ENCODE measurements at places on chromosomes 7 and 10. TPM values are rescaled to one million over a fixed set of nuclear protein-coding genes. Genes with fewer than 3 reads are reported as not detected.

EPO gene
- total RNA-seq: not detected

CTAGE6 gene
- 2.0 TPM for total RNA-seq

CHST3 gene
- 22.0 TPM for total RNA-seq

DYNC1I1 gene
- 4.6 TPM for total RNA-seq

MALRD1 gene
- total RNA-seq: 2.6 TPM

ACBD7 gene
- total RNA-seq: 0.85 TPM

KIN gene
- 8.2 TPM for total RNA-seq

C7orf57 gene
- total RNA-seq: not detected

SCIN gene
- total RNA-seq: 2.9 TPM

AZGP1 gene
- 31.5 TPM for total RNA-seq

TUBAL3 gene
- not detected for total RNA-seq

CH25H gene
- 1.8 TPM for total RNA-seq

NRAP gene
- not detected for total RNA-seq

SOSTDC1 gene
- total RNA-seq: not detected

DRGX gene
- not detected for total RNA-seq

MACC1 gene
- total RNA-seq: 11.6 TPM

SPDYE8 gene
- not detected for total RNA-seq

ZNF804B gene
- not detected for total RNA-seq

CDHR1 gene
- total RNA-seq: not detected
